ENCODE measurements at places on chromosomes 3 and 15. TPM values are rescaled to one million over a fixed set of nuclear protein-coding genes. Genes with fewer than 3 reads are reported as not detected.

Gene RASSF1
- total RNA-seq, result 37.5 TPM

Gene CSPG4
- not detected for total RNA-seq

DNA sequence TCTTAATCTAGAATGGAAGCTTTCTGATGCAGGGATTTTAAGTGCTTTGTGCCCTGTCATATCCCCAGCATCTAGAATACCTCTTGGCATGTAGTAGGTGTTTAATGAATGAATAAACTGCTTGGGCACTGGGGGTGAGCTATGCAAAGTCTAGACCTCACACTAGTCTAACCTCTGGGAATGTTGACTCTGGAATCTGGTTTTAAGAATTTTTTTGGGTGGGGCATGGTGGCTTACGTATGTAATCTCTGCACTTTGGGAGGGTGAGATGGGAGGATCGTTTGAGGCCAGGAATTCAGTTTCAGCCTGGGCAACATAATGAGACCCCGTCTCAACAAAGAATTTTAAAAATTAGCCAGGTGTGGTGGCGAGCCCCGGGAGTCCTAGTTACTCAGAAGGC is 146.3 kb upstream of the RGMA start:
- no peak overlapping the region for H3K4me3 ChIP-seq
- no peak for DNase-seq
- no peaks in the 10 kb centered on the region for H3K36me3 ChIP-seq
- peaks cover 7% of the 10 kb centered on the region for H3K4me1 ChIP-seq
- H3K27me3 ChIP-seq, result peaks cover 20% of the 10 kb centered on the region

DNA sequence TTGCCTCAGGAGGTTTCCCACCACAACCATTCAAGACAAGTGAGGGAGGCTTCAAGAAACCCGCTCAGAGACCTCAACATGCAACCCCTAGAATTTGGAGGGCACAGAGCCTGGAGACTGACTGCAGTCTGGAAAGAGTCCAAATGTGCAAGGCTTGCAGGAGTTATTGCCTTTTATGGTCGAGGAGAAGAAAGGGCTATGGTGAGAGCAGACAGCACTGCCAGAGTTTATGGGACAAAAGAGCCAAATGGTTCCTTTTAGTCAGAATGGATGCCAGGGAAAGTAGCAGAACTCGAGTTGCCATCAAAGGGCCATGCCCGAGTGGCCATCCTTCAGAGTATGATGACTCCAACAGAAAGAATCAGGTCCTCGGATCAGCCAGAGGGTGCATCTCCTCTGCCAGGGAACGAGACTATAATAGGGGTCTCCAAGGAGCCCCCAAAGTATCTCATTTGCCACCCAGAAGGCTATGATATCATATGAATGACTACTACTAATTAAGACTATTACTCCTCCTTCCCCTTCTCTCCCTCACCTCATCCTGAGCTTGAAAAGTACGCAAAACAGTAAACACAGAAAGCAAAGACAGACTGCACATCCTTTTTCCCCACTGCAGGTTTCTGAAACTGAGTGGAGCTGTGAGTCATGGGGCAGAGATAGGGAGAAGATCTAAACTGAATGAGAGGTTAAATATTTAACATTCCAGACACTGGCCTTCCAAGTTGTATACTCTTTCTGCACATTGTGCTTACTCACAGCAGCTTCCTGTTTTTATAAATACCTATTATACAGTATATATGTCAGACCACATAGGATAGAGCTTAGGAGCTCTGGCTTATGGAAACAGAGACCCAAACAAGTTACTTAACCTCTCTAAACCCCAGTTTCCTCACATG is 33.9 kb upstream of the TMCO5A start:
- H3K36me3 ChIP-seq, result no peaks in the 10 kb centered on the region
- H3K27ac ChIP-seq, result no peak overlapping the region
- H3K4me3 ChIP-seq, result no peak overlapping the region
- DNase-seq, result no peak
- H3K27me3 ChIP-seq, result peaks cover 8% of the 10 kb centered on the region

DNA sequence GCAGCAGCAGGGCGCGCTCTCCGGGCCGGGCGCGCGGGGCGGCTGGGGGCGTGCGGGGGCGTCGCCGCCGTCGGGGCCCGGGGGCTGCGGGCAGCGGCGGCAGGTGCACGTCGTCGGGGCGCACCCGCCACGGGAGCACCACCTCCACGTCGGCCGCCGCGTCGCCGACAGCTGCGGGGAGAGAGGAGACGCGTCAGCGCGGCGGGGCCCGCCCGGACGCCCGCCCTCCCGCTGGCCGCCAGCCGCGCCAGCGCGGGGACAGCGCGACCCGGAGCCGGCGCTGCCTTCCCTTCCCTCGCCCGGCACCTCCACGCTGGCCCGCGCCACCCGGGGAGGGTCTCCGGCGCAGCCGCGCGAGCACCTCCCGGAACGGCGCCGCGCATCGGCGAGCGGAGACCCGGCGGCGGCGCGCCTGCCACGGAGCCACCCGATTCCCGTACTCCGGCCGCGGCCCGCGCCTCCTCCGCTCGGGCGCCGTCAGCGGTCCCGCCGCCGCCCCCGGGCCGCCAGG is 481 bp downstream of the ADAMTS17 start:
- peaks cover 9% of the 10 kb centered on the region for H3K4me1 ChIP-seq
- no peaks in the 10 kb centered on the region for H3K27me3 ChIP-seq
- H3K4me3 ChIP-seq, result peak overlapping the region; percentile 52

GRCh38 chr15:49521802-49522201 is 98.8 kb downstream of the FGF7 start:
- H3K4me3 ChIP-seq, result no peak overlapping the region
- no peak for DNase-seq
- peaks cover 14% of the 10 kb centered on the region for H3K36me3 ChIP-seq
- peaks cover 18% of the 10 kb centered on the region for H3K27me3 ChIP-seq

GRCh38 chr15:78084449-78084750 is 6.9 kb upstream of the TBC1D2B start:
- no peaks in the 10 kb centered on the region for H3K36me3 ChIP-seq
- H3K27ac ChIP-seq, result no peak overlapping the region
- no peaks in the 10 kb centered on the region for H3K27me3 ChIP-seq
- no peak overlapping the region for H3K4me3 ChIP-seq

Gene BRPF1
- total RNA-seq, result 19.4 TPM

Gene PPM1M
- 107 TPM for total RNA-seq
